ENCODE measurements at places on chromosomes 4 and X. TPM values are rescaled to one million over a fixed set of nuclear protein-coding genes. Genes with fewer than 3 reads are reported as not detected.
A peak's percentile ranks its signal among the peaks of the same experiment; 100 is the strongest.

GRCh38 chrX:63657821-63658220, 127.2 kb downstream of the ARHGEF9 start:
- no peak overlapping the region for H3K4me3 ChIP-seq
- peaks cover 11% of the 10 kb centered on the region for H3K4me1 ChIP-seq
- H3K27ac ChIP-seq, result peak overlapping the region; percentile 50
- peaks cover 15% of the 10 kb centered on the region for H3K36me3 ChIP-seq
- H3K27me3 ChIP-seq, result no peaks in the 10 kb centered on the region

GRCh38 chrX:125544031-125544660, 224.5 kb downstream of the TEX13C start:
- no peak overlapping the region for H3K27ac ChIP-seq
- no peak for DNase-seq
- H3K4me3 ChIP-seq, result no peak overlapping the region
- no peaks in the 10 kb centered on the region for H3K27me3 ChIP-seq
- no peaks in the 10 kb centered on the region for H3K36me3 ChIP-seq
- no peaks in the 10 kb centered on the region for H3K4me1 ChIP-seq

The FAM149A gene
- 18.3 TPM for total RNA-seq

DNA sequence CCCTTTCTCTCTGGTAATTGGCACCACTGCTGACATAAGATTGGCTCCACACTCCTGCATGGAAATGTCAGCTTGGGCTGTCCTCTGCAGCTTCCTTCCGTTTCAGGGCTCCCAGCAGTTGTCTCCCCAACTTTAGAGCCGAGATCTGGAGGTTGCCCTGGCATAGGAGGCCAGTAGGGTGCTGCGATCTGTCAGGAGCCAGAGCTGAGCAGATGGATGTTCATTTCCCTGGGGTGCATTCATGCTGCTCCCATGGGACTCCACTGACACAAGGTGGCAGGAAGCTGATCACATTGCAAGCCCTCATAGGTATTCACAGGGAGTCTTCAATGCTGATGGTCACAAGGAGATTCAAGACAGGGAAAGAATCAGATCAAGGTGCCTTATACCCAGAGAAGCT, 116.6 kb upstream of the RAI2 start:
- no peaks in the 10 kb centered on the region for H3K4me1 ChIP-seq
- no peak for DNase-seq
- H3K27me3 ChIP-seq, result no peaks in the 10 kb centered on the region
- H3K27ac ChIP-seq, result no peak overlapping the region
- H3K36me3 ChIP-seq, result no peaks in the 10 kb centered on the region
- no peak overlapping the region for H3K4me3 ChIP-seq

DNA sequence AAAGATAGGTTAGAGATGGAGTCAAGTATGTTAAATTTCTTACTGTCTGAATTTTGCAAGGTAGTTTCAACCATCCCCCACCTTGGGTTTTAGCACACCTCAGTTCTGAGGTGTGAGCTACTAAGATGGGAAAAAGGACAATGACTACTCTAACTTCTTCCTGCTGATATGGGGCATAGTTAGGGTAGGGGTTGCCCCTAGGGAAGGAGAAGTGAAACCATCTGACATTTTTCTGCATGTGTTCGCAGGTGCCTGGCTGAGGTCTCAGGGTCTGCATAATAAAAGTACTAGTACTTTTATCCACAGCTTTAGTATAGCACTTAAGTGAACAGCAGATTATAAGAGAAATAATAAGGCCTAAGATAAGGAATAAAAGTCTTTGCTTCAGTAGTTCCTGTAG, 129.5 kb upstream of the CYSLTR1 start:
- no peaks in the 10 kb centered on the region for H3K36me3 ChIP-seq
- no peaks in the 10 kb centered on the region for H3K4me1 ChIP-seq
- DNase-seq, result no peak

DNA sequence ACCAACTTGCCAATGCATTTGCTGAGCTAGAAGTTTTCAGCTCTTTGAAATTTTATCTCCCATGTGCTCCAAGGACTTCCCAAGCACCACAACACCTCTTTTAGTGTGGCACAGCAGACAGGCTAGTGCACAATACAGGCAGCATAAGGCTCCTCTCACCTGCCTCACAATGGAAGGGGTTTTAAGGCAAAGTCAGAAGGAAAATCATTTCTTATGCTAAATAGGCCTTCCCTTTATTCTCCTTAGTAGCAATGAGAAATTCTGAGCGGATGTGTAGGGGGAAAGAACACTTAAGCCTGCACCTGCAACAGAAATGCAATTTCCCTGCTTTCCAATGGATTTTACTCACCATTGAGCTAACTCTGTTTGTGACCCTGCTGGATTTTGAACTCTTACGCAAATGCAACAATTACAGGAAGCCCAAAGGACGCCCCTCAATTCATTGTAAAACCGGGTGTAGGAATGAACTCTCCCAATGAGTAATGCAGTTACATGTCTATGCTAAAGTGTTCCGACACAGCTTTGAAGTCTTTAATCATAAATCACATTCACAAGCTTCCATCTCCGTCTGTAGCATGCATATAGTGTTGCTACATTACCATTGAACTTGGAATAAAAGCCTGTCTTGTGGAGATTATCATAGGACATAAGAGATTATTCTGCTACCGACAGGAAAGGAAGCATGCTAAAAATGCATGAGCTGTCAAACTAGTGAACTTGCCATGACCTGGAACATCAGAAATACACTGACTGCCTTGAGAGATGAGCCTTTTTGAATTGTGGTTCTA, 1084.9 kb downstream of the RPA4 start:
- no peak overlapping the region for H3K4me3 ChIP-seq
- H3K27ac ChIP-seq, result no peak overlapping the region
- DNase-seq, result no peak
- no peaks in the 10 kb centered on the region for H3K36me3 ChIP-seq
- no peaks in the 10 kb centered on the region for H3K4me1 ChIP-seq
- H3K27me3 ChIP-seq, result no peaks in the 10 kb centered on the region

The PPEF1 gene
- total RNA-seq, result not detected

DNA sequence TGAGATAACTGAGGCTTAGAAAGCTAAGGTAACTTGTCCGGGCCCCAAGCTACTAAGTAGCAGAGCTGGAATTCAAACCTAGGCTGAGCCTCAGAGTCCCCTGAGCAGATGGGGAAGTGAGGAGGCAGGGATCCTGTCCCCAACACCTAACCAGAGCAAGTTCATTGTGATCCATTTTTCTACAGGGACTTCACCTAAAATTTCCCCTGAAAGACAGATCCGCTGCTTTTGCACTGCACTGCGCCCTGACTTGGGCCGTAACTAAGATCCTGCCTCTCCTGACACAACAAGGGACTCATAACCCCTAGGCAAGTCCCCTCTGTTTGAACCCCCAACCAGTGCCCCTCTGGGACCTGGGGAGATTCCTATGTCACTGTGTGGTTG, 25.6 kb upstream of the MTM1 start:
- H3K36me3 ChIP-seq, result no peaks in the 10 kb centered on the region
- no peak for DNase-seq
- no peak overlapping the region for H3K4me3 ChIP-seq
- H3K4me1 ChIP-seq, result peaks cover 15% of the 10 kb centered on the region
- no peaks in the 10 kb centered on the region for H3K27me3 ChIP-seq

The SYP gene
- total RNA-seq, result 4.1 TPM

- no peaks in the 10 kb centered on the region for H3K27me3 ChIP-seq
- no peaks in the 10 kb centered on the region for H3K4me1 ChIP-seq
- DNase-seq, result no peak
- H3K27ac ChIP-seq, result no peak overlapping the region
These were observed 26.5 kb upstream of the JADE1 start for GRCh38 chr4:128782875-128783614.

The DDX53 gene
- not detected for total RNA-seq

GRCh38 chr4:1576961-1577821, 106.9 kb downstream of the FAM53A start:
- peak; percentile 54 for DNase-seq
- H3K27me3 ChIP-seq, result peaks cover 6% of the 10 kb centered on the region

GRCh38 chr4:147160908-147161513, 215.3 kb upstream of the TTC29 start:
- H3K4me1 ChIP-seq, result peaks cover 10% of the 10 kb centered on the region
- no peaks in the 10 kb centered on the region for H3K36me3 ChIP-seq
- no peak overlapping the region for H3K4me3 ChIP-seq
- DNase-seq, result no peak

GRCh38 chr4:180058691-180059215, 2184.4 kb upstream of the TENM3 start:
- no peak overlapping the region for H3K27ac ChIP-seq
- peak overlapping the region; percentile 57 for H3K4me3 ChIP-seq
- peaks cover 12% of the 10 kb centered on the region for H3K27me3 ChIP-seq
- no peaks in the 10 kb centered on the region for H3K36me3 ChIP-seq
- DNase-seq, result no peak

GRCh38 chrX:2627272-2627867, 63.7 kb upstream of the CD99 start:
- no peaks in the 10 kb centered on the region for H3K4me1 ChIP-seq
- no peak overlapping the region for H3K27ac ChIP-seq
- no peak for DNase-seq
- no peak overlapping the region for H3K4me3 ChIP-seq
- no peaks in the 10 kb centered on the region for H3K27me3 ChIP-seq
- no peaks in the 10 kb centered on the region for H3K36me3 ChIP-seq

- H3K36me3 ChIP-seq, result no peaks in the 10 kb centered on the region
- H3K4me1 ChIP-seq, result no peaks in the 10 kb centered on the region
- no peaks in the 10 kb centered on the region for H3K27me3 ChIP-seq
- H3K4me3 ChIP-seq, result peak within 1 kb of the TSS; percentile 64
- DNase-seq, result peak; percentile 87
- H3K27ac ChIP-seq, result peak within 1 kb of the TSS; percentile 71
These were observed at the start of gene PRRG1 for GRCh38 chrX:37349221-37350033. Gene PRRG1, plus strand, starts transcription at chrX:37349364. Its CDS starts 56,886 bp downstream, at chrX:37406250.

- H3K4me1 ChIP-seq, result no peaks in the 10 kb centered on the region
- H3K27ac ChIP-seq, result no peak overlapping the region
- no peak overlapping the region for H3K4me3 ChIP-seq
- no peaks in the 10 kb centered on the region for H3K36me3 ChIP-seq
These were observed 1251.0 kb downstream of the PCDH18 start for GRCh38 chr4:136281307-136281706.

The SLC25A14 gene
- 12.2 TPM for total RNA-seq
